ENCODE measurements at places on chromosomes 1 and 21.

- no peak for DNase-seq
Observed at GRCh38 chr1:208724079-208724478, 479.9 kb upstream of the PLXNA2 start.

DNA sequence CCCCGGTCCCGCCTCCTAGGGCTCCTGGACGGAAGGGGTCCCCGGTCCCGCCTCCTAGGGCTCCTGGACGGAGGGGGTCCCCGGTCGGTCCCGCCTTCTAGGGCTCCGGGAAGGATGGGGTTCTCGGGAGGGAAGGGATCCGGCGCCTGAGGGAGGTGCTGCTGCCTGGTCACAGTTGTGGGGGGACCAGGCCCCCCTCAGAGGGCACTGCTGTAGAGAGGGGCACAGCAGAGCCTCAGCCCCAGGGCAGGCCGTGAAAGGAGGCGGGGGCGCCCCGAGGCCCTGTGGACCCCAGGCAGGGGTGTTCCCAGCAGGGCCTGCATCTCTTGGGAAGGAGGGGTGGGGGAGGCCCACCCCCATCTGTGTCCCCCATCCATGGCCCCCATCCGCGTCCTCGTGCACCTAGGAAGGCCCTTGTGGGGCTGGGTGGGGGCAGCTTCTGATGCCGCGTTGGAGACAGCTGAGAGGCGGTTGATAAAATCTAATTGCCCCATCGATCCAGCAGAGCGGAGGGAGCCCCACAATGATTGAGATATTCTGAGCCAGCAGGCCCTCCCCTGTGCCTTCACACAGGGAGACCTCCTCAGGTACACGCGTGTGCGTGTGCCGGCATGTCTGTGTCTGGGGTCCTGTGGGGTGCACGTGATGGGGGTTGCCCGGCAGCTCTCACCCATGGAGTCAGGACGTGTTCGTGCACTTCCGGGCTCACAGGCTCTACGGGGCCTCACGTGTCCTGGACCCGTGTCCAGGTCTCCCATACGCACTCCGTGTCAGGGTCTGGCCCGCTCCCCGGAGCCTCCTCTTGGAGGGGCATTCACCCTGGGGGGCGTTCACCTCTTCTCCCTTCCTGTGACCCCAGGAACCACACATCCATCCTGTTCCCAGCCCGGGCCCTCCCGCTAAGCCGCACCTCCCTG is 12.9 kb downstream of the SAMD11 start:
- no peak for DNase-seq

DNA sequence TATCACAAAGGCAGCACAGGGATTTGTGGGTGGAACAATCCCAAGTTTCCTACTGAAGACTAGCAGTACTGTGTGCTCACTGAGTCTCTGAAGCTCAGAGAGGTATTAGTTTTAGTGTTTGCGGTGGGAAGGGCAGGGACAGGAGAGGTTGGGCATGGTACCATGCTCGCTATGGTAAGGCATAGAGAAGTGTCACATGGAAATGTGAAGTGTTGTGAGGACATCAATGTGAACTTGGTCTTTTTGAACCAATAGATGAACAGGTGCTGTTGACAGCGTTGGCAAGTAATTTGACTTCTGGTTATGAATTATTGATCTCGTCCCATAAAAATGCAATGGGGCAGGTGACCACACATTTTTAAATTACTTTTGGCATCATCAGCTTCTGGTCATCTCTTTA is 55.8 kb upstream of the ADAMTS1 start:
- DNase-seq = no peak

DNA sequence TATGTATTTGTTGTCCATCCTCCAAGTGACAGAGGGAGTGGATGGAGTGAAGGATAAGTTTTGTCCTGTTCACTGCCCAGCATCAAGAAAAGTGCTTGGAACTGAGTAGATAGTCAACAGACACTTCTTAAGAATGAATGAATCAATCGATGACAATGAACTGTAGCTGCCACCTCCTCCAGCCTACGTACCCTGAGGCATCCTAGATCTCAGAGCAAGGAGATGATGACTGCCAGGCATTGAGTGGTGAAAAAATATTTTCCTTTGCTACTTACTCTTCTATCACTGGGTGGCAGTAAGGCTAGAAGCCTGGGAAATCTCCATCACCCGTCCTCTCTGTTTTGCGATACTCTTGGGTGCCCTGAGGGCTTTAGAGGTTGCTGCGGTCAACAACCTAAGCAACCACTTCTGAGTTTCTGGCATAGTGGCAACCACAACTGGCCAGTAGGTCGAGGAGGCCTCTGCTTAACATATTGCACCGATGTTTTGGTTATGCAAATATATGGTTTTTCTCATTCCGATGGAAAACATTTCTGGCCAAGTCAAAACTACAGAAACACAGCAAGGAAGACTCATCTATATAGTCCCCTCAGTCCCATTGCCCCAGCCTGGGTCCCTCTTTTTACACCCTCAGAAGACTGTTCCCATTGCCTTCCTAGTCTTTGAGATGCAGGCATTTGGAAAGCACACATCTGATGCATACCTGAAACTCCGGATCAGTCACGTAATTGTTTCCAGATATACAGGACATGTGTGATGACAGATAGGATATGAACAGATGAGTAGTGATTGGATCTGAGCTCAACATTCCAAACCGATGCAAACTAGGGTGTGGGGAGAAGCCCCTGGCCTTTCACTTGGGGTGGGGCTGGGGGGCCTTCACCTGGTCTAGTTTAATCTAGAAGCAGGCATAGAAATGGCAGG is 136.8 kb downstream of the RUNX1 start:
- DNase-seq = no peak

- DNase-seq = no peak
Observed at GRCh38 chr1:243253211-243253925, 1.7 kb downstream of the CEP170 start.

GRCh38 chr1:110765640-110766335 is 91.0 kb upstream of the KCNA3 start:
- DNase-seq = no peak

DNA sequence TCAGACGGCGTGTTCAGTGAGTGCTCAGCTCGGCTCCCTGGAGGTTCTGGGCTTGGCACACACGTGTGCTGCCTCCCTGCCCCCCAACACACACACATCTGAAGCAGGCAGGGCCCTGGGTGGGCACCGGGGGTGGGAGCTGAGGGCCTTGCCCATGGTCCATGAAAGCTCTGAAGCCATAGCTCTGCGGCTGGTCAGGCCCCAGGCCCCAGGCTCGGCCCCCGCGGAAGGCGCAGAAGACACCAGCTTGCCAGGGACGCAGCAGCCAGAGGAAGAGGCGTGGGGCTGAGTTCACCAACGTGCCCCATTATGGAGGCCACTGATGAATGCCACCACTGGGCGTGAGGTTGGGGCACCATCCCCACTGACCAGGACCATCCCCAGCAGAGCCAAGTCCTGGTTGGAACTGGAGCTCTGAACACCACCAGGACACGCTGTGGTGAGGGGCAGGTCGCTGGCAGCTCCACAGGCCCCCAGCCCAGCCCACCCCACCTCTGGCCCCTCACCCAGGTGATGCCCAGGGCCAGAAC is 4.2 kb downstream of the AURKAIP1 start:
- DNase-seq = no peak

GRCh38 chr1:13590486-13590885 is 6.9 kb downstream of the PDPN start:
- no peak for DNase-seq

DNA sequence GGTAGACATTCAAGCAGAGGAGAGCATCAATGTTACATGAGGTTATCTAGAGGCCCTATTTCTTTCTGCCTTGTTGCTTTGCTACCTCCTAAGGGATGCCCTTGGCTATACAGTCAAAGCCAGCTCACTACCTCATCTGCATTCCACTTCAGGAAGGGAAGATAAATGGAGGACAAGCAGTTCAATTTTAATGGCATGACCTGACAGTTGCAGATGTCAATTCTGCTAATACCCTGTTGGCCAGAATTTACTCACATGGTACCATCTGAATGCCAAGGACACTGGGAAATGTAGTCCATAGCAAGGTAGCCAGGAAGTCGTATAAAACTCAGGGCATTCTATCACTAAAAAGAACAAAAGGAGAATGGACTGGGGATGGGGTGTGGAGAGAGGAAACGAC is 31.5 kb downstream of the PALMD start:
- no peak for DNase-seq

DNA sequence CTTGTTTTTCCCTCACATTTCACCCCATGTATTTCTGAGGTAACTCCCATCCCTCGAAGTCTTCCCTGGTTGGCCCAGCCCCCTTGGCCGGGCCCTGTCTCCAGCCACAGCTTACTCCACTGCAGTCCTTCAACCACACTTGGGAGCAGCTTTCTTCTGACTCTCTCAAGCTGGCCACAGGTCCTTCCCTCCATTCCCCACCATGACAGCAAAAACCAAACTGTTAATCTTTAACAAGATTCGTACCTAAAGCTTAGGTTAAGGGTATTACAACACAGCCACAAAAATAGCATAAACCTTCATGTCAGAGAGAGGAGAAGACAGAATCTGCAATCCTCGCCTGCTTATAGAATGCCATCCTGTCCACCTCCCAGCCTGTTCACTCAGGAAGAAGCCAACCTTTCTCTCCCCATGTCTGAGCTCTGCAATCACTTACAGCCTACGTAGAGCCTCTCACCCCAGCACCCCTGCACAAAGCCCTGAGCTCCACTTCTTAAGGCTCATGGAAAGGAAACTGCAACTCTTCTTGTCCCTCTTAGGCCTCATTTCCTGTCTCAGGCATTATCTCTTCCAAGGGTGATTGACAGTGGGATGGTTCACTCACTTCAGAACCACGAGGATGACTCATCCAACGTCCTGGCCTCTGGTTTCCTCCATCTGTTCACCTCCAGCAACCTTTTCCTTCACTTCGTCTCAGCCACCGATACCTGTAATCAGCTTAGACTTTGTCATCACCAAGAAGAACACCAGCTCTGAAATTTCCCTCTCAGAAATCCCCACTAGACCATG is 72.8 kb downstream of the CD2 start:
- DNase-seq = no peak

DNA sequence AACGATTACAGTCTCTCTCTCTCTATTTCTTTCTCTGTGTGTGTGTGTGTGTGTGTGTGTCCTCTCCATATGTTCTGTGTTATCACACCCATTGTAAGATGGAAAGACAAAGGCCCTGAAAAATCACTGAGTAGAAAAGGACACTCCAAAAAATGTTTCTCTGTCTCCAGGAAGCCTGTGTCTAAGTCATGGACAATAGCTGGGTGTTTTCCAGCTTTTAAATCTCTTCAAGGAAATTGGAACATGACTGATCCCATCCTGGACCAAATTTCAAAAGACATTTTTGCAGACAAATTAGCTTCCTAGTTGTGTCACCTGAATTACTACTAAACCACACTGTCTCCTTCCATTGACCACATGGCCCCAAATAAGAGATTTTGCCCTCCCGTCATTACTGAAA is 31.0 kb upstream of the LMX1A start:
- DNase-seq = no peak

DNA sequence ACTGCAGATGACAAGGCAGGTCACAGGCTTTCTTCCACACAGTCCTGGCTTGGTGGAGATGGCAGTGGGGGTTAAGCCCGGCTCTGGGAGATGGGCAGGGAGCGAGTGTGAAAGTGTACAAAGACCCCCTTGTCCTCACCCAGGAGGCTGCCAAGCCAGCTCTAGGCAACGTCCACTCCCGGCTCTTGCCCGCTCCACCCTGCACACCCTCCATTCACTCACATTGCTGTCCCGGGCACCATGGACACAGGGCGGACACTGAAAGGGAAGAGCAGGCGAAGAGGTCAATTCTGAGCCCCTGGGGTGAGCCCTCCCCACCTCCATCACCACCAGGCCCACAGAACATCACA is 8.9 kb downstream of the COL16A1 start:
- DNase-seq = no peak

- DNase-seq = no peak
Observed at GRCh38 chr1:1755852-1756251, 22.4 kb downstream of the NADK start.

GRCh38 chr1:38697387-38697786 is 162.2 kb downstream of the RRAGC start:
- DNase-seq = no peak

GRCh38 chr21:27132266-27132665 is 165.4 kb upstream of the ADAMTS5 start:
- no peak for DNase-seq

- DNase-seq = no peak
Observed at GRCh38 chr1:97424209-97424608, 496.6 kb downstream of the DPYD start.

DNA sequence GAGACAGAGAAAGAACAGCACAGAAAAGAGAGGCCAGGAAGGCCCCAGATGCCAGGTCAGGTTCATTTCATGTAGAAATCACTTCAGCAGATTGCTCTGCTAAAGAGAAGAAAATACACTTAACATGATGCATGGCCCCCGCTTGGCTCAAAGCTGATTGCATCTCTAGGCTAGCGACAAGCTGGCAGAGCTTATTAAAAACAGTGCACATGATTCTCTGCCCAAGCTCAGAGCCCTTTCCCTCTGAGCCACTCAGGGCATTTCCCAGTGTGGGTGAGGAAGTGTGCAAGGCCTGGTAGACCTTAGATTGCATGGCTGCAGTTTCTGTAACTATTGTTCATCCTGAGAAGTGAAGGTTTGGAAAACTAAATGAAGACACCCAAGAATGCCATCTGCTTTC is 3.3 kb upstream of the CAPN9 start:
- no peak for DNase-seq

GRCh38 chr1:98700228-98700627 is 38.7 kb downstream of the SNX7 start:
- DNase-seq = no peak

DNA sequence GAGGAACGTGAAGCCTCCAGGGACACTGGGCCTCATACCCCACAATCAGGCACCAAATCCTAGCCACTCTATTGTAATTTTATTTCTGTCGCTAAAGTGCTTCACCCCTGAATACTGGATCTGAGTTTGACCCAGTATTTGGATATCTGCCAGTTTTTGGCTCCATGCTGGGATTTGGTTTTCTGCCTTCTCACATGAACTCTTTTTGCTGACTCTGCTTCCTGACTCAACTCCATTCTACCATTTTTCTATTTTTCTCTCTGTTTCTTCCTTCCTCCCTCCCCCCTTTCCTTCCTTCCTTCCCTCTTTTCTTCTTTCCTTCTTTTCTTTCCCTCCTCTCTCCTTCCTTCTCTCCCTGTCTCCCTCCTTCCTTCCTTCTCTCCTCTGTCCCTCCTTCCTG is 151.3 kb upstream of the GJB5 start:
- no peak for DNase-seq

- DNase-seq = no peak
Observed at GRCh38 chr1:45957684-45958083, 154.3 kb downstream of the MAST2 start.

DNA sequence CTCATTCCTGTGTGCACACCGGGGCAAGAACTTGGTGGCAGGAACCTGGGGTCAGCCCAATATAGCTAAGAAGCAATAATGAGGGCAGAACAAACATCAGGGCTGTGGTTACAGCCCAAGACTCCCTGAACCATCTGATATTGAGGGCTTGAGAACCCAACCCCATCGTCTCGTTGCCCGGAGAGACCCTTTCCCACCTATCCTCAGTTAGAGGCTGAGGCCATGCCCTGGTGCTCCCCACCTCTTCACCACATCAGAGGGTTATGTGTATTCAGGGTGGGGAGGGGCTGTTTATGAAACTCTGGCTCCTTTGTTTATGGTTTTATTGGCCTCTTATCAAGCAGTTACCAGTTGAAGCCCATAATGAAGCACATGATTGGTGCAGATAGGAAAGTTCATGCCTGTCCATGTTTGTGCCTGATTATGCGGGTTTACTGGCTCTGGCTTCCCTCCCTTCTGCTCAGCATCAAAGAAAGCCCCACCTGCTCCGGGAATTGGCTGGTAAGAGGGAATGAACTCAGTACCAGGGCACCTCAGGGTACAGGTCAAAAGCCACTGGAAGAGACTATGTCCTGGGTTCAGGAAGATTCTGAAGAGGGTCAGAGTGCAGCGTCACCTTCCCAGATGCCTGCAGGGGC is 14.5 kb downstream of the NUAK2 start:
- DNase-seq = no peak

GRCh38 chr1:56502700-56503245 is 76.6 kb downstream of the PLPP3 start:
- DNase-seq = no peak

Measured in NCI-H1436 (cell line).